B cell (primary cell): ENCODE measurements at places on chromosomes 6 and 20.

GRCh38 chr6:18309046-18309445 lies 44.7 kb upstream of the DEK start:
- DNase-seq, result no peak

DNA sequence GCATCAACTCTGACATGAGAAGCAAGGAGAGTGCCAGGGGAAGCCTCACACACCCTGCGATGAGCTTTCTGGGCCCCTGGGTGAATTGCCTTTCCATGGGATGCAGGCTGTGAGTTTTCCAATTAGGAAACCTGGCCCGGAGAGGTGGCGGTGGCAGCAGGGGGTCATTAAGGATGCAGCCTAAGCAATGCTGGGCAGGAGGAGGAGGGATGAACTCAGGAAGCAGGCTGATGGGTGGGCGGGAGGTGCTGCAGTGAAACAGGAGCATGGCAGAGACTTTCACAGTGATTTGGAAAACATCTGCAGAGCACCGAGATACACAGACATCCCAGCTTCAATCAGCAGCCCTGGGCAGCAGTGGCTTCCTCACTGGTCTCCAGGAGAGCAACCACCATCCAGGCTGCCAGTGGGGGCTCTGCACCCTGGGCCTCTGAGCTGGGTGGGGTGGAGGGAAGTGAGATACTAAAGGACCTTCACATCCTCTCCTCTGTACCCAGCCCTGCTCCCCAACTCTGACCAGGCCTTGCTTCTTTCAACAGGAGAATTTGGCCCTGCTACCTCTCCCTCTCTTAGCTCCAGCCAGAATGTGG lies 44.9 kb downstream of the LRFN2 start:
- DNase-seq, result no peak

GRCh38 chr6:142871910-142872331 lies 73.1 kb downstream of the HIVEP2 start:
- DNase-seq, result peak; percentile 68

DNA sequence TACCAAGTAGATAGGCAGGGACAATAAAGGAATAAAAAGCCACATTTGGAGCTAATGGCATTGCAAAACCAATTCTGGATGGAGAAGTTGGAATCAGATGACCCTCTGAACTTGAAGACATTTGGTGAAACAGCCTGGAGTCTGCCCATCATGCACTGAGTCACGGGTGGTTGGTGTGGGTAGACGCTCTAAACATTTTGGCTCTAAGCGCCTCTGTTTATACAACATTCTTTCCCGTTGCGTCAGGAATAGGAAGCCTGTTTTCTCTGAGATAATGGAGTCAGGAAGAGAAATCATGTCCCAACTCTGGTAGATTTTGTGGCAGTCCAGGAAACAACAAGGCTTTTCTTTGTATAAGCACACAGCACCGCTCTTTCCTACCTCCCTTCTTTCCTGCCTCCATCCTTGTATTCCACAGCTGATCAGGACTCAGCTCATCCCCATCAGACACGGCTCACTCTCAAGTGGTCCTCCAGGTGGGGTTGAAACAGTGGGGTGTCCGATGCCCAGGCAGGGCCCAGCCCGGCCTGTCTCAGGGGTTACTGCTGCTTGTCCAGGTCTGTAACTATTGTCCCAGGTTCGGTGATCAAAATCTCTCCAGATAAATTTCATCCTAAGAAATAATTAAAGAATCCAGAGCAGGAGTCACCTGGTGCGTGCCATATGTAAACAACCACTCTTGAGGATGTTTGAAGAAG lies 12.1 kb upstream of the RAMACL start:
- DNase-seq, result no peak

DNA sequence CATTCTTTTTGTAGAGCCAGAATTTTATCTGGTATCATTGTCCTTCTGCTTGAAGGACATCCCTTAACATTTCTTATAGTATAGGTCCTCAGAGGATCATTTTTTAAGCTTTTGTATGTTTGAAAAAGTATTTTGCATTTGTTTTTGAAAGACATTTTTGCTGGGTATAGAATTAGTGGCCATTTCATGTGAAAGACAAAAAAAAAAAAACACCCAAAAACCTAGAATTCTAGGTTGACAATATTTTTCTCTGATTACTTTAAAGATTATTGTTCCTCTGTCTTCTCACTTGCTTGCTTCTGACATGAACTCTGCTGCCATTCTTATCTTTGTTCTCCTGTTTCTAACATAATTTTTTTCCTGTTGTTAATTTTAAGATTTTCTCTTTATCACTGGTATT lies 75.7 kb upstream of the SLC22A16 start:
- DNase-seq, result no peak

DNA sequence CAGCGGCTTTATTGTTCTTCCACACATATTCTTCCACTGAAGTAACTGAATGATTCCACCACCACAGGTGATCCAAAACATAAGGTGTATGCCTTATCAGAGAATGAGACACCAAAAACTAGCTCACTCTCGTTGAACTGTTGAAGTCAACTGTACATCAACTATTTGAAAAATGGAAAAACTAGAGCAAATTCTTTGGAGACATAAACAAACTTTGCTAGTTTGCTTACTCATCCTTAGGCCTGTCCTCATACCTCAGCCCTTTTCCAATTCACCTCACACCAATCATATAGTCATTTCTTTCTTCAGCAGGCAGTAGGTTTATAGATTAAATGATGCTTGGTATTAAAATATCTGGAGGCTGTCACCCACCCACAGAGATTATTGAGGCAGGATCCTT lies 77.1 kb upstream of the RNF217 start:
- no peak for DNase-seq

DNA sequence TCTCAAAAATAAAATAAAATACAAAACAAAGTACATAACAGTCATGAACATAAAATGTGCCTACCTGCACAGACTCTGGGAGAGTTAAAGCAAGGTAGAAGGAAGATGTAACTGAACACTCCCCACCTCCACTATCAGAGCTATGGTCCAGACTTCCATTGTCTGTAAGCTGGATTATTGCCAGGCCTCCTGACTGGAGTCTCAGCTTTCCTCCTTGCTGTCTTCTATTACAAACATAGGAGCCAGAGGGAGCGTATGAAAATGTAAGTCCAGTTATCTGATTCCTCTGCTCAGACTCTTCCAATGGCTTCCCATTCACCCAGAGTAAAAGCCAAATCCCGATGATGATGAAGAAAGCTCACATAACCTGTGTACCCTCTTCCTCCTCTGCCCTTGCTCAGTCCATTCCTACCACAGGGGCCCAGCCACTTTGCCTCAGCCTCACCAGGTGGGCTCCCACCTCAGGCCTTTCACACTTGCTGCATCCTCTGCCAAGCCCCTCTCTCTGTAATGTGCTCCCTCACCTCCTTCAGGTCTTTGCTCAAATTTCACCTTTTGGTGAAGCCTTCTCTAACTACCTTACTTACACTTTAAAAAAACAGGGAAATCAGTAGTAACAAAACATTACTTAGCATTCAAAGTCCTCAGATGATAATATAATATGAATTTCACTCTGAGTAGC lies 194.1 kb downstream of the RIMS1 start:
- DNase-seq, result no peak

- no peak for DNase-seq
Measured at GRCh38 chr6:152268846-152269442, 368.2 kb downstream of the SYNE1 start.

- no peak for DNase-seq
Measured at GRCh38 chr20:33069673-33070072, 9.8 kb upstream of the BPIFB4 start.
